Epithelial cell of esophagus (primary cell): ENCODE measurements at places on chromosomes 2 and 18.

- DNase-seq: no peak
Observed at GRCh38 chr18:11290786-11291185, 141.4 kb upstream of the PIEZO2 start.

GRCh38 chr18:36706134-36706881 lies 122.5 kb downstream of the TPGS2 start:
- DNase-seq: peak; percentile 27

- DNase-seq: no peak
Observed at GRCh38 chr2:98923244-98923940, 12.6 kb downstream of the CRACDL start.

DNA sequence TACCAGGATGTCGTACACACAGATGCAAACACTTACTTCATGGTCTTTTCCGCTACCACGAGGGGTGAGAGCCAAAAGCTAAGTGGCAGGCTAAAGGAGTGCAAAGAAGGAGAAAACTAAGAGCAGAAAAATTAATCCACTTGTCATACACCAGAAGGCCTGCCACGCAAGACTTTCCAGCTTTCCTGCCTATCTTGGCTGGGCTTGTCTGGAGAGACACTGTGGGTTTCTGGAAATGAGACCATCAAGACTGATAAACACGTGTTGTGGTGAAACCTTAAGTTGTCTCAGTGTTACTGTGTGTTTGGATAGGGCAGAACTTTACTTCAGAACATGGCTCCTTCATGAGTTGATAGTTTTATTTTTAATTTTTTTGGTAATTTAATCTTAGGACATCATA lies 175.6 kb downstream of the FMNL2 start:
- peak; percentile 58 for DNase-seq

- no peak for DNase-seq
Observed at GRCh38 chr2:13616616-13617015, 899.9 kb downstream of the TRIB2 start.

DNA sequence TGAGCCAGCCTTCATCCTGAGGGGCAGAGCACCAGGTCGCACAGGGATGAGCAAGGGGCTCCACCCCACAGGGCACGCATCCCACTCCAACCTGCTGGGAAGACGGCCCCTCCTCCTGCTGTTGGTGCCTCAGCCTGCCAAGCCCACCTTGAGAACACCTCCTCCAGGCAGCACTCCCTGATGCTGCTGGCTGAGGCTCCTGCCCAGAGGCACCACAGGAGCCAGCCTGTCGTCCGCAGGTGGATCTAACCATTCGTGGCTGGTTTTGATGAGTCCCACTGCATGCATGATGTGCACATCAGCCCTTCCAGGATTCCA lies 58.4 kb downstream of the BIN1 start:
- no peak for DNase-seq

DNA sequence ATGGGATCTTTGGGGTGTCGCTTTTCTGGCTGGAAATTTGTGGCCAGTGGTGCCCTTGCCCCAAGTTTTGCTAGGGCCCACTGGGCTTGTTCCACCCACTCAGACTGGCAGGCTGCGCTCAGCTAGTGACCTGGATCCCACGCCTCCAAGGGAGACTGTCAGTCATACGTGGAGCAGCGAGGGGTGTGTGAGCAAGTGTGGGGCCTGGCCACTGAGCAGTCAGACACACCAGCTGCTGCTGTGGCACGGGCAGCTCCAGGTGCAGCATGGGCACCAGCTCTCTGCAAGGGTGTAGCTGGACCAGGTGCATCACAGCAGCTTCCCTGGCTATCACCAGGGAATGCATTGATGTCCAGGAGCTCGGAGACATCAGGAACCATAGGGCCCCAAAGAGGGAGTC lies 327.0 kb downstream of the NR4A2 start:
- no peak for DNase-seq

GRCh38 chr2:102451968-102452367 lies 21.1 kb upstream of the SLC9A4 start:
- no peak for DNase-seq

DNA sequence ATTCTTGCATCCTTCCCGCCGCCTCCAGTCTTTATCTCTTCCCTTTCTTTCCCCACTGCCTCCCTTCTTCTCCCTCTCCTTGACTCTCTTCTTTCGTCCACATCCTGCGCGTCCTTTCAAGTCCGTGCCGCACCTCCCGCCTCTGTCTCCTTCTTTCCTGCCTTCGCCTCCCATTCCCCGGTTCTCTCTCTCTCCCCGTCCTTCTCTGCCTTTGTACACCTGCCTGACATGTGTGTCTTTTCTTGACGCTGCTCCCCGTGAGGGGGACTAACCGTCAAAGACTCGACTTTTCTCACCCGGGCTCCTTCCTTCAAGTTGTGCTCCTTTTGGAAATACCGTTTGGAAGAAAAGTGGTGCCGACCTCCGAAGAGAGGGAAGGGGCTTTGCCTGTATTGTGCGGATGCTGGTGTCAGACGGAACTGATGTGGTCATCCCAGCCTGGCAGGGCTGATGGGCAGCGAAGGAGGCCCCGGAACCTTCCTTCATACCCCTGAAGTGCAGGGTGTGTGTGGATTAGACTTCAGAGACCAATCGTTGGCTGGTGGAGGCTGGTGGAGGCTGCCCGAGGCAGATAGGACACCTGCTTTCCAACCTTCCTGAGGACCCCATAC lies 879 bp downstream of the TMEM178A start:
- DNase-seq: no peak

DNA sequence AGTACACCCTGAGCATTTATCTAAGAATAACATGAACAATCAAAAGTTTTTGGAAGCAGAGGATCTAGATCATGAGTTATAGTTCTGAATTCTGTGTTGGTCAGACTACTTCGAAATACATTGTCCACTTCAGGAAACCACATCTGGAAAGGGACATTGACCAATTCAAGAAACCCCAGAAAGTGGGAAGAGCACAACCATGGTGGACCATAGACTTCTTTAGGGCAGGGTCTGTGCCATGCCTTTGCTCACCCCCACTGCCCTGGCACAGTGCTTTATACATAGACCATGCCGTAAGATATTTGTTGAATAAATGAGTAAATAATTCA lies 44.3 kb upstream of the CYP1B1 start:
- DNase-seq: no peak

DNA sequence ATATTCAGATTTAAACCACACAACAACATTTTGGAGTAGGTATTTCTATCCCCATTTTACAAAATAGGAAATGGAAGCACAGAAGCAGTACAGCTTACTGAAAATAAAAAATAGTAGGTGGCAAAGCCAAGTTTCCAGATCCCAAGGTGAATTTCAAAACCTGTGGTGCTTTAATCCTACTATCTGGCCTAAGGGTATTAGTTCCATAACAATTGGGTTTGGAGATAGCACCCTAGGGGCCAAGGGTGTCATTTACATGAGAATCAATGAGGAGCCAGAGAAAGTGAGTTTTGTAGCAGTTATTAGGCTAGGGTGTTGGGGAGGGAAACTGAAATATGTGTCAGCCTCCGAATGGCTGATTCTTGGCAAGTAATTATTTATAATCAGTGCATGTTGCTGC lies 24.9 kb downstream of the OSBPL6 start:
- DNase-seq: no peak

DNA sequence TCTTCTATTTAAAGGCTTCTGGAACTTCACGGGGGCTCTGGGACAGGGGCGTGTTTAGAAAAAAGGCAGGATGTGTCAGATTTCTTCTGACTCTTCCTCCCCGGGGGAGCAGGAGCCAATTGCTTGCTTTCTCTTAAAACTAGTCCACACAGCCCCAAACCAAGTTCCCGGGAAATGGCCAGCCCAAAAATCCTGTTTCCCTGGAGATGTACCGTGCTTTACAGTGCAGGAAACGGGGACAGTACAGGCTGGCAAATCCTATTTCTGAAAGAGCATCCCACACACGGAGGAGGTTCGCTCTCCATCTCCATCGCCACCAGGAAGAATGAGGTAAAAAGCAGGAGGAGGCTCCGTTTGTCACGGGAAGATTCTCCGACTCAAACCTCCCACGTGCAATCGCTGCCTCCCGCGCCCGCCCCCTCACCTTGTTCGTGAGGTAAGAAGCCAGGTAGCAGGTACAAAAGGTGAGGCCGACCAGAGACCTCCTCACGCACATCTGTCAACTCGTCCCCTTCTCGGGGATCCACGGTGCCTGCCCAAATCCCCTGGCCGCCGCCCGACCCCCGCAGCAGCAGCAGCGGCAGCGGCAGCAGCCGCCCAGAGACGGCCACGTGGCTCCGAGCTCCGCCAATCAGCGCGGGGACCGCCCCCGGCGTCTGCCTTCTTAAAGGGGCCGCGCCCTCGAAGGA lies 15.6 kb upstream of the RIOK3 start:
- peak; percentile 76 for DNase-seq

GRCh38 chr2:28407976-28408690 lies 15.5 kb downstream of the FOSL2 start:
- DNase-seq: no peak

- DNase-seq: peak; percentile 63
Observed at GRCh38 chr2:98936353-98937351, 627 bp upstream of the CRACDL start.

GRCh38 chr2:37568565-37568964 lies 102.9 kb downstream of the CDC42EP3 start:
- DNase-seq: no peak

GRCh38 chr18:65415098-65415497 lies 335.7 kb upstream of the CDH7 start:
- peak; percentile 10 for DNase-seq

- peak; percentile 31 for DNase-seq
Observed at GRCh38 chr2:50395605-50396297, 636.2 kb downstream of the NRXN1 start.

GRCh38 chr18:2896990-2897389 lies 50.2 kb downstream of the EMILIN2 start:
- DNase-seq: no peak

DNA sequence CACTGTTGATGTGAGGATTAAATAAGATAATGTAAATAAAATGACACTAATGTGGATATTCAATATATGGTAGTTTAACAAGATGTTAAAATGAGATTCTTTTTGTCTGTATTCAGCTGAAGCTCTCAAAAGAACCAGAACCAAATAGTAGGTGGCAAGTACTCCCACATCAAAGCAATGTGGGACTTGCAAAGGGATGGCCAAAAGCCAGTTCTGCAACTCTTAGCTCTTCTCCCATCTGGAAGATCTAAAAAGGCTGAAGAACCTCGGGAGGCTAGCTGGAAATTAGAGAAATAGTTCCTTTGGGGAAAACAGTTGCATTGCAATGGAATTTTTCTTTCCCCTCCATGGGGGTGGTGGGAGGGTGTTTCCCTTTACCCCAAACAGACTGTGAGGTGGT lies 48.7 kb downstream of the FBXO48 start:
- DNase-seq: no peak
